ENCODE measurements at places on chromosomes 7 and 10.

DNA sequence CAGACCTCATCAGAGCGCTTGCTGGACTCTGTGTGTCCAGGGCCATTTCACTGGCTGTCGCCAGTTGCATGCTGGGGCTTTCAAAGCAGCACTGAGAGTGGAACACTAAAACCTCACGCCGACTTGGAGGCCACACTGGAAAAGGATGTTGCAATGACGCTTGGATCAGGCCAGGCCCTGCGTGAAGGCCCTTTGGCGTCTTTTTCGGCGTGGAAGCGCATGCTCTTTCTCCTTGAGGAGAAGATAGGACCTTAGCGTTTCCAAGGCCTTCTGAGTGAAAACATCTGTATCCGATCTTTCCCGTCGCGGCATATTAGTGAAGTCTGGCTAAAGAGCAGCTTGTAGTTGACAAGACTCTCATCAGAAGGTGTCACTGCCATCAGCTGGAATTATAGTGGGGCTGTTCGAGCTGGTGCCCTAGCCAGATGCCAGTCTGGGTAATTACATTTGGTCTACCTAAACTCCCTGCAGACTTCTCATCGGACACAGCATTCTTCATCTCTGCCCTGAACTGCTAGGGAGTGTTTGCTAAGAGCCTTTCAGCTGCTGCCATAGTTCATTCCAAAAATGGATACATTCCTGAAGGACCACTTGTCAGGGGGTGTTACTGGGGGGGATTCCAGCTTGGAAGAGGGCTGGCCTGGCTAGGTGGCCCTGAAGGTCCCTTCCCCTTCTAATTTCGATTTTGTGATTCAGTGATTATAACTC lies 167.7 kb upstream of the TCF7L2 start:
- no peak for DNase-seq

DNA sequence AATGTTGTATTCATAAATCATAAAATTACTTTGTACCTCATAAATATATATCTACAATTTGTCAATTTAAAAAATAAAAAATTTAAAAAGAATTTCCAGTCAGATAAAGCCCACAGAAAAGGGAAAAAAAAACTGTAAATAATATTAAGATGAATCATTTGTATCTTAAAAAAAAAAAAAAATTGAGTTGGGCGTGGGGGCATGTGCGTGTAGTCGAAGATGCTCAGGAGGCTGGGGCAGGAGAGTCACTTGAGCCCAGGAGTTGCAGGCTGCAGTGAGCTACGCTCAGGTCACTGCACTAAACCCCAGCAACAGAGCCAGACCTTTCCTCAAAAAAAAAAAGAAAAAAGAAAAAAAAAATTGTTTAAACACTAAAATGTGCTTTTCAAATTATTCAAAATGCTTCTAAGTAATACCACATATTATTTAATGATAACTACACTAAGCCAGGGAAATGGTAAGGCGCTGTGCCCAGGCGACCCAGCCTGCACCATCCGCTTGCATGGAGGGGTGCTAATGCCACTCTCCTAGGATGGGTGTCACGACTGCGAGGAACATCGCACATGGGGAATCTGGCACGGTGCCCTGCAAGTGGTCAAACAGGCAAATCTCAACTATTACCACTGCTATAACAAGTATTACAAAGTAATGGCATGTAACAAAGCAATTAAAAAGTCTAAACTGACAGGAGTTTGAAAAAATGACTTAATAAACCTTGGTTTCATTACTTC lies 15.4 kb downstream of the GLUD1 start:
- DNase-seq = no peak

DNA sequence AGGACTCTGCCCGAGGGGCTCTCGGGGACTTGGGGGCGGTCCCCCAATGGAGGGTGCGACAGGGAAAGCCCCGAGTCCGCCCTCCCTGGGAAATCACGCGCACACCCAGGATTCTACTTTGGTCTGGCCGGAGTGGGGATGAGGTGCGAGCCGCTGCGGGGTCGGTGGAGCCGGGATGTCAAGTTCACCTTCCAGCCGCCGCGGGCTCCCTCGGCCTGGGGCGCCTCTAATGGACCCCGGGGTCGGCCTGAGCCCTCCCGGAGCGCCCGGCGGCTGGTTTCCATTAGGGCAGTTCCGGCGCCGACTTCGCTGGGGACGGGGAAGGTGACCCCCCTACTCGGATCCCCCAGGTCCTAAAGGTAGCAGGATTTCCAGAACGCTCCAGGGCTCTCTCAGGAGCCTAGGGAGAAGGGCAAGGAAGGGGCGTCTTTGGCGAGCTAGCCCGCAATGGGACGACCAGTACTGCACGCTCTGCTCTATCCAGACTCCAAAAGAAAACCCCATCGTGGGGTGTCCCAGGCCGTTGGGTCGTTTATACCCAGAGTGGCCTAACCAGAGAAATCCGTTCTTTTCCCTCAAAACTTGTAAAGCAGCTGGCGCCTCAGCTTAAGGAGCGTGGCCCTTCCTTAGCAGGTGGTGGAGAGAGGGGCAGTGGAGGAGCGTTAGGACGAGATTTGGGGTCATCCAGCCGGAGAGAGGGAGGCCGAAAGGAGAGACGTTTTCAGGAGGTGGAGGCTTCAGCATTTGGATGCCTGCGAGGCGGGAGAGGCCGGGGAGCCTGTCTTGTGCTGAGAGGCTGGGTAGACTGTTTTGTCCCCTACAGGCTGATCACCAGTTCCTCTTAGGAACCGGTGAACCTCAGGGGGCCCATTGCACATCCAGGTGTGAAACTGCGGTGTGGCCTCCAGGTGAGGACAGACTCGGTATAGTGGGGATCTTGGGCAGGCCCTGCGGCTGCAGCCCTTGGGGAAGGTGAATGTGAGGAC lies 860 bp upstream of the WDR86 start:
- DNase-seq = no peak

DNA sequence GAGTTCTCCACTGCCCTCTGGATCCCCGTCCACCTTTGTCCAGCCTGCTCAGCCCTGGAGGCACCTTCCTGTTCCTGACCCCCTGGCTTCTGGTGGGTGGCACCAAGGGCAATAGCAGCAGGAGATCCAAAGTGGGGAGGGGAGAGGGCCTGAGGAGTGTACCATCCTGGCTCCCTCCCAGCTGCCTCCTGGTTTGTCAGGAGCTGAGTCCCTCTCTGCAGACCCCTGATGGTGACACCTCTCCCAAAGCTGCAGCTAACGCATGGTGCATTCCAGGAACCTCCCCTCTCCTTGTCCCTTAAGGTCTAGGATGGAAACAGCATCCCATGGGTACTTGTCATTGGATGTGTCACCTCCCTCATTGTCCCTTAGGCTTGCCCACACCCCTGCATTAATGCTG lies 39.6 kb downstream of the VSTM4 start:
- no peak for DNase-seq

DNA sequence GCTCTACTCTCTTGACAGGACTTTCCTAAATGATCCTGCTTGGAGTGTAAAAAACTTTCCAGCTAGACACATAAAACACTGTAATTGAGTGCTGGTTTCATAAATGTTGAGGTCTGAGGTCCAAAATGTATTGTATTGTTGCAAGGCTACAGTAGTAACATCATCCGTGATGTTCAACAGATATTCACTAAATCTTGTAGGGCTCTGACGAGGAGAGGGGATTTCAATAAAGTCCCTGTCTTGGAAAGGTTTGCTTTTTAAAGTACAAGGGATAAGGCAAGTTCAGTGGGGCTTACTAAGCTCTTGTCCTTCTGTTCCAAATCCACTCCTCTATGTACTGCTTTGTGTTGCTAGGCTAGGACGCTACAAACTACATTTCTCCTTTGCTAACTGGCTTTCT lies 48.9 kb downstream of the FHIP2A start:
- DNase-seq = no peak

GRCh38 chr7:79282070-79282694 lies 171.3 kb downstream of the MAGI2 start:
- no peak for DNase-seq

DNA sequence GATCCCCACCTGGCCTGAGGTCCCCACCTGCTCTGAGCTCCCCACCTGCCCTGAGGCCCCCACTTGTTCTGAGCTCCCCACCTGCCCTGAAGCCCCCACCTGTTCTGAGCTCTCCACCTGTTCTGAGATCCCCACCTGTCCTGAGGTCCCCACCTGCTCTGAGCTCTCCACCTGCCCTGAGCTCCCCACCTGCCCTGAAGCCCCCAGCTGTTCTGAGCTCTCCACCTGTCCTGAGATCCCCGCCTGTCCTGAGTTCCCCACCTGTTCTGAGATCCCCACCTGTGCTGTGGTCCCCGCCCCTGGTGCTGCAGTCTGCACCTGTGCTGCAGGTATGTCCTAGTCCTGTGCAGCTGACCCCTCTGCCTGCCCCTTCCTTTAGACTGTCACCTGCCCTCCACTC lies 561.6 kb downstream of the TCERG1L start:
- no peak for DNase-seq

- no peak for DNase-seq
These were observed 444.2 kb upstream of the MKI67 start for GRCh38 chr10:128570319-128570995.

Data from AML-193 (cell line).